Stomach (tissue), 19 donors: ENCODE measurements at places on chromosomes 11 and 22.
A peak's percentile ranks its signal among the peaks of the same experiment; 100 is the strongest.

DNA sequence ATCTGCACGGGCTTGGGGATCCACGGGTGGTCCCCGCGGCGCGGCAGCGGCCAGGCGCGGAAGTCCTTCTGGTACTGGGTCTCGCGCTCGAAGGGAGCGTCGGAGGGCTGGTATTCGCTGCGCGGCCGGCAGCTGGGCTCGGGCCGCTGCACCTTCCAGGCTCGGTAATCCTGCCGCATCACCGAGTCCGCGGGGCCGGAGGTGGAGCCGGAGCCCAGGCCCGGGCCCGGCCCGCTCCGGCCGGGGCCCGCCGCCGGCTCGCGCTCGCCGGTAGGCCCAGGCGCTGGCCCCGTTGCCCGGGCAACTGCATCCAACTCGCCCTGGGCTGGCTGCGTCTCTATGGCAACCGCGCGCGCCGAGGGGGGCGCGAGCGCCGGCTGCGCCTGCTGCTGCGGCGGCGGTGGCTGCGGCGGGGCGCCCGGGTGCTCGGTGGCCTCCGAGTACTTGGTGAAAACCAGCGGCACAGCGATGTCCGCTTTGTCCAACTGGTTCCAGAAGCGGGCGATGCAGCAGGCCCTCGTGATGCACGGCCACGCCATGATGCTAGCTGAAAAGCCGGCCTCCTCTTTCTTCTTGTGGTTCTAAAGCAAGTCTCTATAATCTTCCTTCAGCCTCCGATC lies 897 bp downstream of the MAP6 start:
- H3K27me3 ChIP-seq: peaks cover 67% of the 10 kb centered on the region
- peak; percentile 33 for DNase-seq
- H3K4me1 ChIP-seq: peaks cover 22% of the 10 kb centered on the region

GRCh38 chr11:64766881-64767280 lies 7.1 kb upstream of the PYGM start:
- DNase-seq: no peak
- peaks cover 29% of the 10 kb centered on the region for H3K4me1 ChIP-seq
- no peak overlapping the region for H3K4me3 ChIP-seq
- H3K36me3 ChIP-seq: peaks cover 100% of the 10 kb centered on the region
- H3K27me3 ChIP-seq: no peaks in the 10 kb centered on the region

GRCh38 chr11:16859651-16860050 lies 121.2 kb downstream of the C11orf58 start:
- no peaks in the 10 kb centered on the region for H3K36me3 ChIP-seq
- H3K27me3 ChIP-seq: no peaks in the 10 kb centered on the region
- no peak for DNase-seq
- H3K27ac ChIP-seq: no peak overlapping the region

DNA sequence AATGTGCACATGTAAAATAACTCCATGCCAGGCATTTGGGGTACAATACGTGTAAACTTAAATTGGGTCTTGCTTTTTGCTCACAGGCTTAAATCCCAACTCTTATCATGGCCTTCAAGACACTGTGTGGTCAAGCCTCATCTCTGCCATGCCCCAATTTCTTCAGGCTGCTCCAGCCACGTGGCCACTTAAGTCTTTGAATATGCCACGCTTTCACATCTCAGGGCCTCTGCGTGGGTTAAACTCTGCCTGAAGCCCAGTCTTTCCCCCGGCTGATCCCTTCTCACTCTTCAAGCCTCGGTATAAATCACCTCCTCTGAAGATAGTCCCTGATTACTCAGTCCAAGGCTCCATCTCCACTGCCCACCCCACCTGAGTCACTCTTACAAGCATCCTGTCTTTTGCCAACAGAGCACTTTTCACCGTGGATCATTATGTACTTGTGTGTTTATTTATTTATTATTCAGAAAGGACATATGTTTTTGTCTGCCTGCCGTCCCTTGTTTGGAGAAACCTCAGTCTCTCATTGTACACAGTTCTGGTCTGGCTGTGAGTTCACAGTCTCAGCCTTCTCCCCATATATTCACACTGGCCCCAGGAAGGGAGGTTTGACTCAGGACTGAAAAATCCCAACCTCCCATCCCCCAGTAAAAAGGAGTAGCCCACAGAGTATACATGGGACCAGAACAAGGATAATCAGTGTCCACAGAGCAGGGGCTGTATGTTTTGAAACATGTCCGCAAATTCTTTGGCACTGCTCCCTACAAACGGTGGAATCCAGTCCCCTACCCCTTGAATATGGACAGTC lies 344.7 kb downstream of the MN1 start:
- H3K27ac ChIP-seq: no peak overlapping the region
- H3K36me3 ChIP-seq: no peaks in the 10 kb centered on the region
- no peaks in the 10 kb centered on the region for H3K27me3 ChIP-seq
- no peak overlapping the region for H3K4me3 ChIP-seq

- no peak overlapping the region for H3K27ac ChIP-seq
- H3K4me1 ChIP-seq: no peaks in the 10 kb centered on the region
- H3K36me3 ChIP-seq: no peaks in the 10 kb centered on the region
- DNase-seq: no peak
Measured at GRCh38 chr11:85127349-85127748, 499.8 kb downstream of the DLG2 start.

- H3K4me3 ChIP-seq: no peak overlapping the region
- no peaks in the 10 kb centered on the region for H3K27me3 ChIP-seq
- H3K4me1 ChIP-seq: peaks cover 11% of the 10 kb centered on the region
- no peaks in the 10 kb centered on the region for H3K36me3 ChIP-seq
- DNase-seq: peak; percentile 88
Measured at GRCh38 chr11:66388780-66389386, 17.3 kb upstream of the SLC29A2 start.

DNA sequence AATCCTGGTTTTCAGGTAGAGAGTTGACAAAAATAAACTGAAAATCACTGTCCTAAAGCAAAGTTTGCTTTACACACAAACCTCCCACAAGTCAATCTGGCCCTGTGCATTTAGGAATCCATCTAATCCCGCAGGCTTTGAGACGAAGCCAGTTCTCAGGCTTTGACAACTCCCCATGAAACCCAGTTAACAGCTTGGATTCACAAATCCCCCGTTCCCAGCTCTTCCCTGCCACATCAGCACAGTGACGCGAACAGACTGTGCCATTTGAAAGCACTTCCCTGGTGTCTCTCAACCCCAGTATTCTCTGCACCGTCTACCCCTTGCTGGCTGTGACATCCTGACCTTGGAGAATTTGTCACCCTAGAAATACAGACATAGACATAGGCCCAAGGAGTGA lies 117.8 kb downstream of the OPCML start:
- no peak for DNase-seq
- no peaks in the 10 kb centered on the region for H3K27me3 ChIP-seq
- H3K27ac ChIP-seq: no peak overlapping the region
- no peak overlapping the region for H3K4me3 ChIP-seq

DNA sequence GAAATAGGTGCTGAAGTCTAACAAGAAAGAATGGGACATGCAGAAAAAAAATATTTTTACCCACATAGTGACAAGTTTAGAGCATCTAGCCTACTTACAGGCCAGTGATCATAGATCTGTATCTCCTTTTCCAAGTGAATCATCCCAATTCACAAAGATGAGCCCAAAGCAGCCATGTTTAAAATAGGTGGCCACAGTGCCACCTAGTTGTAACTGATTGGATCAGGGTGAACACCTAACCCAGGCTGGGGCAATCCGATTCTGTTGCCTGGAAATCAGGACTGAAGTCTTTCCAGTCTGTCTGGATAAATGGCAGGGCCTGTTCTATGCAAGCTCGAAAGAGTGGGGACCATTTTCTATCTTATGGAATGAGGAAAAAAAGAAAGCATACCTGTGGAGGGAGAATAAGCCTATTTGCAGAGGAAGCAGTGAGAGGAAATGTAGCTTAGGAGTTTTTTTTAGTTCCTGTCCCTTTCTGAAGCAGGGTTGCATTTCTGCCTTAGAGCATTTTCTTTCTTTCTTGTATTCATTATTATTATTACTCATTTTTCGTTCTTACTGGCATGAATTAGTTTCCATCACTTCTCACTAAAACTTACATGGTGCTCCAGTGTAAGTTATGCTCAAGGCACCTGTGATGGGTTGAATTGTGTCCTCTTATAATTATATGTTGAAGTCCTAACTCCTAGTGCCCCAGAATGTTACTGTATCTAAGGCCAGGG lies 113.2 kb upstream of the RAG2 start:
- no peaks in the 10 kb centered on the region for H3K36me3 ChIP-seq
- no peaks in the 10 kb centered on the region for H3K27me3 ChIP-seq
- no peak overlapping the region for H3K4me3 ChIP-seq
- H3K27ac ChIP-seq: no peak overlapping the region
- H3K4me1 ChIP-seq: no peaks in the 10 kb centered on the region

GRCh38 chr22:23066200-23067022 lies 3.9 kb upstream of the GNAZ start:
- peak; percentile 0 for DNase-seq
- no peak overlapping the region for H3K4me3 ChIP-seq
- H3K36me3 ChIP-seq: no peaks in the 10 kb centered on the region
- H3K4me1 ChIP-seq: peaks cover 16% of the 10 kb centered on the region
- no peak overlapping the region for H3K27ac ChIP-seq
- peaks cover 4% of the 10 kb centered on the region for H3K27me3 ChIP-seq

DNA sequence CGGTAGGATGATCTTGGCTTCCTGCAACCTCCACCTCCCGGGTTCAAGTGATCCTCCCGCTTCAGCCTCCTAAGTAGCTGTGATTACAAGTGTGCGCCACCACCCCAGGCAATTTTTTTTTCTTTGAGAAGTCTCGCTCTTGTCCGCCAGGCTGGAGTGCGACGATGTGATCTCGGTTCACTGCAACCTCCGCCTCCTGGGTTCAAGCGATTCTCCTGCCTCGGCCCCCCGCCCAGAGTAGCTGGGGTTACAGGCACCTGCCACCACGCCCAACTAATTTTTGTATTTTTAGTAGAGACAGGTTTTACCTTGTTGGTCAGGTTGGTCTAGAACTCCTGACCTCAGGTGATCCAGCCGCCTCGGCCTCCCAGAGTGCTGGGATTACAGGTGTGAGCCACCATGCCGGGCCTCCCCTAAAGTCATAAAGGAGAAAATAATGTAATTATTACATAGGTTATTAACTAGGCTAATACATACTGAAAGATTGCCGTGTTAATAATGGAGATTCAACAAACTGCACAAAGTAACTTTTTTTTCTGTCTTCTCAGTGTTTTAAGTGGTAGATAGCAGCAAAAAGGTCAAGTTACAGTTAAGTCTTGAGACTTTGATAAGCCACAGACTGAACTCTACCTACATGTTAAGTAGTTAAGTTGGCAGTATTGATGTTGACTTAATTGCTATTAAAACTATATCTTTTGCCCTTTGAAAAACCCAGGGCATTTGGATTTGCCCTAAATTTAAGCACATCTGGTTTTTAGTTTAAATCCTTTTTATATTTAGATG lies 3.9 kb downstream of the CAPRIN1 start:
- peak overlapping the region; percentile 98 for H3K4me3 ChIP-seq
- no peak for DNase-seq
- peaks cover 74% of the 10 kb centered on the region for H3K4me1 ChIP-seq

DNA sequence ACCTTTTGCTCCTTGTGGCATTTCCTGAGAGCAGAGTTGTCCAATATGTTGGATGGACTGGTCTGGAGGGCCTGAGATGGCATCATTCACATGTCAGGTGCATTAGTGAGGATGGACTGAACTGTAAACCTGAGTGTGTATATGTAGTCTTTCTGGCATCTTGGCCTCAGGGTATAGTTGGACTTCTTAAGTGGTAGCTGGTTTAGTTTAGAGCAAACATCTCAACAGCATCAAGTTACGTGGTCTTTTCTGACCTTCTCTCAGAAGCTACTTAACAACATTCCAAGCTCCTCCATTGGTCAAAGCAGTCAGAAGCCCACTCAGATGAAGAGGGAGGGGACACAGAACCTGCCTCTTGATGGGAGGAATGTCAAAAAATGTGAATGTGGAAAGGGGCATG lies 829.9 kb downstream of the METTL15 start:
- no peak overlapping the region for H3K4me3 ChIP-seq
- no peak for DNase-seq
- H3K27ac ChIP-seq: no peak overlapping the region
- no peaks in the 10 kb centered on the region for H3K4me1 ChIP-seq

DNA sequence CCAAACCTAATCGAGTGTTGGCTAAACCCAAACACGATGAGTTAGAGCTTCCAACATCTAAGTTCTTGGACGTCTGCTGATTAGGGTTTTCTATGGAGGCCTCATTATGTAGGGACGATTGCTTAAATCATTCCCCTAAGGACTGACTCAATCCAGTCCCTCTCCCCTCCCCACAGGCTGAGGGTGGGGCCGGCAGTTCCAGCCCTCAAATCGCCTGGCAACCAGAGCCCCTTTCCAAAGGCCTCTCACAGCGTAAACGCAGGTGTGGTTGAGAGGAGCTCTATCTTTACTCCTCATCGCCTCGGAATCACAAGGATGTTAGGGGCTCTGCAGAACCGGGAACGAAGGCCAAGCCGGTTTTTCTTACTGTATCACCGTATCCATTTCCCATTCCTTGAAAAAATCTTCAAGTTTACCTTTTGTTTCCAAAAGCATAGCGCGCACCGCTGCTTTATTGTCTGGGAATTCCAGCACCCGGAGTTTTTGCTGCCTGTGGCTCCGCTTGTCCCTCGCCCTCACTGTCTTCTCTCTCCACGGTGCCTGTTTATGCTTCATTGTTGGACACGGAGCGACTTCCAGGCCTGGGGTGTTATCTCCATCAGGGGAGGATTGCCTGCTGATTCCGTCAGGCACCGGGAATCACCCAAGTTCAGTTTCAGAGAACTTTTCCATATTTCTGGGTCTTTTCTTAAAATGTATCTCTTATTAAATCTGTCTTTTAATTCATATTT lies 13.8 kb upstream of the IFITM3 start:
- H3K4me3 ChIP-seq: no peak overlapping the region
- no peaks in the 10 kb centered on the region for H3K36me3 ChIP-seq
- no peak overlapping the region for H3K27ac ChIP-seq
- no peaks in the 10 kb centered on the region for H3K27me3 ChIP-seq

DNA sequence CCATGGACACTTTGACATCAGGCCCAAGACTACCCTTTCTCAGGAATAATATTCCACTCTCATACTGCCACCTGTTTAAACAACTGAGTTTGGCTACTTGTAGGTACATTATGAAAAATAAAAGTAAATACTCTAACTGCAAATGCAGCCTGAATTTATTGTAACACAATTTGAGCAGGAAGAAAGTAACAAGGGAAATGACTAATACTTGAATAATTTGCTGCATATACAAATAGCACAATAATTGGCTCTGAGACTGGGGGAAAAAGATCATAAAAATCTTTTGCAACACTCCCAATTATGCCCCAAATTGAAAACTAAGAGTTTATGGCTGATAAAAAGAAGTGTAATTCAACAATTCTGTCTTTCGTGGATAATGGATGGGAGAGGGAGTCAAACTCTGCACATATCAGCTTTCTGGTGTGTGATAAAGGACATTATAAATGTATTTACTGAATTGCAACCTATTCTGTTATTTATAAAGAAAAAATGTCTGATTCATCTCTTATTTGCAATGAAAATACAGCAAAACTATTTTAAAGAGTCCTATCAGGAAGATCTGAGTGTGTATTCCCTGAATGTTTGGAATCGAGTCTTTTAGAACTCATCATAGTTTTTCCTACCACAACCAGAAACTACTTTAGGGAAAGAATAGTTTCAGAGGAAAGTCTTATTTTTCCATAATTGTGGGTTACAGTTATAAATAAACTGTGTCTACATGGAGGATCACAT lies 359.0 kb downstream of the JRKL start:
- no peak overlapping the region for H3K27ac ChIP-seq
- no peaks in the 10 kb centered on the region for H3K27me3 ChIP-seq
- peak; percentile 5 for DNase-seq
- H3K4me3 ChIP-seq: no peak overlapping the region
- H3K4me1 ChIP-seq: no peaks in the 10 kb centered on the region
- no peaks in the 10 kb centered on the region for H3K36me3 ChIP-seq
